ENCODE measurements at places on chromosomes 4 and X.
A peak's percentile ranks its signal among the peaks of the same experiment; 100 is the strongest.

GRCh38 chr4:76174216-76174615 is 26.0 kb upstream of the NUP54 start:
- no peak for DNase-seq

- DNase-seq = no peak
Measured at GRCh38 chr4:108270466-108271450, 102.0 kb upstream of the LEF1 start.

- no peak for DNase-seq
Measured at GRCh38 chrX:153773218-153773611, 7.6 kb upstream of the SRPK3 start.

GRCh38 chrX:47560934-47561658 is at the start of gene ARAF:
Gene ARAF (plus strand): TSS chrX:47561205. CDS start chrX:47562968, 1,763 bp downstream.
- peak; percentile 99 for DNase-seq

- DNase-seq = no peak
Measured at GRCh38 chr4:117957571-117957970, 76.7 kb upstream of the NDST3 start.

DNA sequence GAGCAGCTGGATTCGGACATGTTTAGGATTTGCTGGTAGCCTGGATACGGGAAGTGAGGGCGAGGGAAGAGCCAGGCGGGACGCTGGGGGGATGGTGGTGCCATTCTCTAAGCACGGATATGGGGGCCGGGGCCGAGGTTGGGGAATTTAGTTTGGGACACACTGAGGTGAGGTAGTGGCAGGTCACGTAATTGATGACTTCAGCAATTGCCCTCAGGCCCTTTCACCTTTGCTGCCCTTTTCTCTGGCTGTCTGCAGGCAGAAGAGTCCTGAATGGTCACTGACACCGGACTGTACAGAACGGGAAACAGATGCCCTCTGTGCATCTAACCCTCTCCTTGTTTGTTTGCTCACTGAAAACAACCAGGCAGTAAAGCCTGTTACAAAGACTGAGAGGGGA is 16.9 kb upstream of the HMGB3 start:
- peak; percentile 92 for DNase-seq

GRCh38 chr4:113524505-113525186 is 236.9 kb downstream of the CAMK2D start:
- no peak for DNase-seq

DNA sequence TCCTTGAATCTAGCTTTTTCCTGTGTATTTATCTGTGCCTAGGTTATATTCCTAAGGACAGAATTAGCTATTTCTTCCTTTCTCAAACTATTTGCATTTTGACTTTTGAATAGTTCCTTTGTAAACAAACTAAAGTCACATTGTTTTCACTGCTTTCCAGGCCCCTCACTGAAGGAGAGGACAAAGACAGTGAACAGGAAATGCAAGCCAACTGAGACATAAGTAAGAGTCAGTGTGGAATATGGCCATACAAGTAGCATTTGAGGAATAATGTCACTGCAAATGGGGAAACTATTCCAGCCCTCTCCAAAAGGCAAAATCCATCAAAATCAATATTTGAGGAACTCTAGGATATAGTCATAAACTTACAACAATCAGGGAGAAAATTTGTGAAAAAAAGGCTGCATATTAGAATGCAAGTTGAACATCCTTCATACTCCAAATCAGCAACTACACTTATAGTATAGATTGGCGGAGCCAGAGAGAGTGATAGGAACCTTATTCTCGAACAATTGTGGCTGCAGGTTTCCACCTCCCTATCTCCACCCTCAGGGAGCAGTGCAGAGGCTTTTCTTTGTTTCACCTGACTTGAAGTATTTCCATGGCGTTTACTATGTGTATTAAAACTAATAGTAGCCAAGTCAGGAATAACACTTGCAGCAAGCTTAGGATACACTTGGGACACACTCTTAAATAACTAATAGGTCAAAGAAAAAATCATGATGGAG is 1110.4 kb upstream of the ADGRL3 start:
- DNase-seq = no peak
